Nucleus accumbens (tissue), 56 donors: ENCODE measurements at places on chromosomes 6 and 20.

DNA sequence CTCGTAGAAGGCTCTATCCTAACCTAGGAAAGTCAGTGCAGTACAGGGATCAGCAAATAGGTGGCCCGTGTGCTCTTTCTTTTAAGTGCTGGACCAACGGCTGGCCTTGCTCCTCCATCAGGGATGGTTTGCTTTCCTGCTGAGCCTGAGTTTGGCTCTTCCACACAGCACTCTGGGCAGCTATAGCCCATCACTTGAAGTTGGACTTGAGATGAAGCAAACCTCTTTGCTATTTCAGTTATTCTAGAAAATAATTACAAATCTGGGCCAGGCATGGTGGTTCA lies 66.9 kb upstream of the KCNK16 start:
- DNase-seq: no peak

DNA sequence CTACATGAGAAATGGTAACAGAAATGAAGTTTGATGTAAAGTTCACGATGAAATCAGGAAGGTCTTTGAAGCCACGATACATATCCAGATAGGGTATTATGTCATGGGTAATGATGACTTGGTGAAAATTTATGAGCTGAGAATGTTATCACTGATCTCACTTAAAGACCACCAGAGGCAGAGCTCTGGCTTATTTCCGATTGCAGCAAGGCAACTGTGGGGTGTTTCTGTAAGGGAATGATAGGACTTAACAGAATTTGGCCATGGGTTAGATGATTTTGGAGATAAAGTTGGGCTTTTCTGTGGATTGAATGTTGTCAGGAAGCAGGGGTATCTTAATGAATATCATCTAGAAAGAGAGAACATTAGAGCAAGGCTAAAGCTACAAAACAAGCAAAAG lies 508.4 kb downstream of the HDGFL1 start:
- DNase-seq: no peak

- no peak for DNase-seq
These were observed 2.6 kb downstream of the FASTKD5 start for GRCh38 chr20:3156811-3157619.

DNA sequence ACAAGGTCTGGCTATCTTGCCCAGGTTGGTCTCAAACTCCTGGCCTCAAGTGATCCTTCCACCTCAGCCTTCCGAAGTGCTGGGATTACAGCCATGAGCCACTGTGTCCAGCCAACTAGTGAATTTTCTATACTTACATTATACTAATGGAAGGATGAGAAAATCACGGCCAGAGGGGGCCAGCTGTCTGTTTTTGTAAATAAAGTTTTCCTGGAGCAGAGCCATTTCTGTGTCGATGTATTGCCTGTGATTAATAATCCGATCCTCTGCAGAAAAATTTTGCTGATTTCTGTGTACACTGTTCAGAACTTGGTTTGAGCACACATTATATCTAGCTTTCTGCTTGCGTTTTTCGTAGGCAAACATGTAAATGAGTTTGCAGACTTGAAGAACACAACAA lies 28.8 kb downstream of the PTPRT start:
- DNase-seq: no peak

DNA sequence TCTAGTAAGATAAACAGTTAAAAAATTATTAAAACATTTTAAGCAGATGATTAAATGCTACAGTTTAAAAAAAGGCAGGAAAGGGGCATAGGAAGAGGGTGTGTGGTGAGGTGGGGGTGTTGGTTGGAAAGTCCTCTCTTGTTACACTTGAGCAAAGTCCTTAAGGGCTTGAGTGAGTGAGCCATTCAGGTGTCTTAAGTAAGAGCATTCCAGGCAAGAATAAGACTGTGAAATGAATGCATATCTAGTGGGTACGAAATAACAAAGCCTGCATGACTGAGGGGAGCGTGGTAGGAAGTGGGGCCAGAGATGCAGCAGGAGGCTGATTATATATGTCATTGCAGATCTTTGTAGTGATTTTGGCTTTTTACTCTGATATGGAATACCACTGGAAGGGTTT lies 5.1 kb downstream of the CDKAL1 start:
- no peak for DNase-seq

GRCh38 chr6:165843121-165843520 lies 180.1 kb upstream of the PDE10A start:
- DNase-seq: no peak

DNA sequence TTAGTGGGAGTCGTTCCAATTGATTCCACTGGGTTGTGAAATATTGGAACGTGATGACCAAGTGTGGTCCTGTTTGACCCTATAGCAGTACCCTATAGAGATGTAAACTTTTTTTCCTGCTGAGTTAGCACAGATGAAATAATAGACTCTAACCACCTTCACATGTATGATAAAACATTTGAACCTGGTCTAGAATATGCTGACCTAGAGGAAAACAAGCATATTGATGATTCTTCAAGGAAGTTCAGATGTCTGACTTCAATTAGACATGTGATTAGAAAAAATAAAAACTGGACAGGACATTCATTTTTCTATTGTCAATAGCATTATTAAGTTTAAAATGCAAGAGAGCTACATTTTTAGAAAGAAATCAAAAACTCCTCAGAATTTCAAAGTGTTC lies 402.1 kb downstream of the ARHGAP18 start:
- DNase-seq: no peak

DNA sequence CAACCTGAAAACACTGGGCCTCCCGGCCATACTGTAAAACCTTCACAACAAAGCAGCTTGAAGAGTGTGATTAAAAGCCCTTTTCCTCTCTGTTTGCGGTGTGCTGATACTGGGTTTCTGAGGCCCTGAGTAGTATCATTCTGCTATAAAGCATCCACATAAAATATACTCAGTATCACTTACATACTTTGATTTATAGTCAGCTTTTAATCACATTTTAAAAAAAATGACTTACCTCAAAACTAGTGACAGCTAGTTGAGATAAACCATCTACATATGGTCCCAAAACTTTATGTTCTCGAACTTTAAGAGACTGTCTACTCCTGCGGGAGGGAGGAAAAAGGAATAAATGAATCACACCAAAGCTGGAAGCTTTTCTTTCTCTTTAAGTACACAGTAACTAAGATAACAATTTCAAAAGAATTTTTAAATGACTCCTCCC lies 135.7 kb downstream of the KIF13A start:
- DNase-seq: no peak

DNA sequence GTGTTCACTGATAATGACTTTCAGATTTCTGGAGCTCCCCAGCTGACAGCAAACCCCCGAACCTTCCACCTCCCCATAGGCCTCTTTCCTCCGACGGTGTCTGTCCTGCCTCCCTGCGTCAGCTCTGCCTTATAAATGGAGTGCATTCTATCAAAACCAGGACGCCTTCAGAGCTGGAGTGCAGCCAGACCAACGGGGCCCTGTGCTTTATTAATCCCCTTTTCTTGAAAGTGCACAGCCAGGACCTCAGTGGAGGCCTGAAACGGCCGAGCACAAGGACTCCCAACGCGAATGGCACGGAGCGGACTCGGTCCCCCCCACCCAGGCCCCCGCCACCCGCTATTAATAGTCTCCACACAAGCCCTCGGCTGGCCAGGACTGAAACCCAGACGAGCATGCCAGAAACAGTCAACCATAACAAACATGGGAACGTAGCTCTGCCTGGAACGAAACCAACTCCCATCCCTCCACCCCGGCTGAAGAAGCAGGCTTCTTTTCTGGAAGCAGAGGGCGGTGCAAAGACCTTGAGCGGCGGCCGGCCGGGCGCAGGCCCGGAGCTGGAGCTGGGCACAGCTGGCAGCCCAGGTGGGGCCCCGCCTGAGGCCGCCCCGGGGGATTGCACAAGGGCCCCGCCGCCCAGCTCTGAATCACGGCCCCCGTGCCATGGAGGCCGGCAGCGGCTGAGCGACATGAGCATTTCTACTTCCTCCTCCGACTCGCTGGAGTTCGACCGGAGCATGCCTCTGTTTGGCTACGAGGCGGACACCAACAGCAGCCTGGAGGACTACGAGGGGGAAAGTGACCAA lies 42.3 kb upstream of the NAA20 start:
- DNase-seq: peak; percentile 91

- DNase-seq: no peak
These were observed 194.4 kb downstream of the TMEM200A start for GRCh38 chr6:130560231-130560630.
